Fibroblast of the aortic adventitia (primary cell): ENCODE measurements at places on chromosomes 2 and 18. TPM values are rescaled to one million over a fixed set of nuclear protein-coding genes. Genes with fewer than 3 reads are reported as not detected.

PCARE gene
- total RNA-seq = under 0.01 and 0.08 TPM in 2 replicates

ATF2 gene
- 68.1 and 98.2 TPM in 2 replicates for total RNA-seq

ALPG gene
- not detected in 2 replicates for total RNA-seq

SERPINB4 gene
- total RNA-seq = not detected in 2 replicates

FBXO41 gene
- total RNA-seq = 0.18 and 1.6 TPM in 2 replicates

KCNG2 gene
- total RNA-seq = not detected in 2 replicates

IL1R2 gene
- 0.57 and 0.81 TPM in 2 replicates for total RNA-seq

POTEE gene
- not detected in 2 replicates for total RNA-seq

KCNF1 gene
- total RNA-seq = not detected in 2 replicates

CDH2 gene
- total RNA-seq = 38.3 and 64.1 TPM in 2 replicates

ANKRD62 gene
- total RNA-seq = not detected in 2 replicates

SLC5A7 gene
- not detected in 2 replicates for total RNA-seq

BCL2L11 gene
- 2.2 and 4.7 TPM in 2 replicates for total RNA-seq

SPATA3 gene
- total RNA-seq = not detected in 2 replicates

CHRND gene
- not detected in 2 replicates for total RNA-seq

CEBPZOS gene
- total RNA-seq = 17.7 and 27.6 TPM in 2 replicates

GPR35 gene
- 0.09 and 0.25 TPM in 2 replicates for total RNA-seq

BCL2 gene
- total RNA-seq = 4.2 and 13.2 TPM in 2 replicates

FOXD4L1 gene
- 0.09 and 0.16 TPM in 2 replicates for total RNA-seq
